ENCODE measurements at places on chromosomes 2 and 18. TPM values are rescaled to one million over a fixed set of nuclear protein-coding genes. Genes with fewer than 3 reads are reported as not detected.

- no peak for DNase-seq
Observed at GRCh38 chr18:77894060-77894459, 644.4 kb downstream of the GALR1 start.

GRCh38 chr2:203824057-203824456 is 43.5 kb upstream of the CTLA4 start:
- DNase-seq: no peak

DNA sequence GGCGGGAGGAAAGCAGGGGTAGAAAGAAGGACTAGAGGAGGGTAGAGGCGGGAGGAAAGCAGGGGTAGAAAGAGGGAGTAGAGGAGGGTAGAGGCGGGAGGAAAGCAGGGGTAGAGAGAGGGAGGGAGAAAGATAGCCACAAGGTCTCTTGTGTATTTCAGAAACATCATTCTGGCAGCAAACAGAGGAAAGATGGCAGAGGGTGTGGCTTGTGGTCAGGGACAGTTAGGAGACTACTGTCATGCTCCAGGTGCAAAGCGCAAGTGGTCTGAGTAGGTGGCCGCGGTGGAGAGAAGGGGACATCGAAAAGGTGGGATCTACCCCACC is 82.4 kb upstream of the TAF1B start:
- no peak for DNase-seq

GRCh38 chr2:237667893-237668292 is 40.5 kb downstream of the LRRFIP1 start:
- DNase-seq: no peak

DNA sequence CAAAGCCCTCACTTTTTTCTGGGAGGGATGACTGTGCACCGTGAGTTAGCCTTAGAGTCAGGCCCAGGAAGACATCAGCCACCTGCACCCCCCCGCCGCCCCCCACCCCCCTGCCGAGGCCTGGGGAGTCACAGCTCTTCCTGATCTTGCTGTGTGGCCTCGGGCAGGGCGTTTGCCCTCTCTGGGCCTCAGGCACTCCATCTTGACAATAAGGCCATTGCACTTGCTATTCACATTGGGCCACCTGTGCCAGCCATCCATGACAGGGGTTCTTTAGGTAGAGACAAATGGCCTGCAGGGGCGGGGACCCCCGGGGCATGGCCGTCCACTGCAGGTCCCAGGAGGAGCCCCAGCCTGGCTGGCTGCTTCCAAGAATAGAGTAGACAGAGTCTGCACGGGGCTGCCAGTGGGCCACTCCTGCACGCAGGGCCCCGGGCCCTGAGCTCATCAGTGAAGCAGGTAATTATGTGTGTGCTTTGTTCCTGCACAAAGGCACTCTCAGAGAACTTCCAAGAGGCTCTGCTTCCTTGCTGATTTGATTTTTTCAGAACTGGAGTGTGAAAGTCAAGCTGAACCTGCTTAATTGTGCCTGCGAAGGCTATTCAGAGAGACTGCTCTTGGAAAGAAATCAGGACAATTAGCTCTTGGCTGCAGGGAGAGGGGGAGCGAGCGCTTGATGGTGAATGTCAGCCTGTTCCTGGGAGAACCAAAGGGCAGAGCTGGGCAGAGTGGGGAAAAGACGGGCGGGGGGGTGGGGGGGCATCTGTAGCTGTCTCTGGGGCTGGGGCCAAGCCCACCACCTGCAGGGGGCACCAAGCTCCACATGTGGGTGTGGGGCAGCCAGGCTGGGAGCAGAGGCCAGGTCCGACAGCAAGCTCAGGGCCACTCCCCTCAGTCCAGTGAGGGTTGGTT is 40.3 kb downstream of the RRM2 start:
- no peak for DNase-seq

The EVX2 gene
- not detected for total RNA-seq

Data from T-cell (primary cell).